ENCODE measurements at places on chromosomes 1 and 21. TPM values are rescaled to one million over a fixed set of nuclear protein-coding genes. Genes with fewer than 3 reads are reported as not detected.

The IARS2 gene
- total RNA-seq, result 43.6 TPM

The OPRD1 gene
- not detected for total RNA-seq

The CACNA1E gene
- total RNA-seq, result 0.07 TPM

The LRIG2 gene
- 20.2 TPM for total RNA-seq

The MRAP gene
- not detected for total RNA-seq

The MIS18A gene
- 9.4 TPM for total RNA-seq

The OR2T35 gene
- not detected for total RNA-seq

The TEX38 gene
- total RNA-seq, result not detected

The ACKR1 gene
- total RNA-seq, result not detected

The NIBAN1 gene
- total RNA-seq, result 1.7 TPM

The KCNE2 gene
- not detected for total RNA-seq

The USH2A gene
- not detected for total RNA-seq

The LYPD8 gene
- not detected for total RNA-seq

The PKLR gene
- not detected for total RNA-seq

The KLF17 gene
- total RNA-seq, result not detected

The TAS1R3 gene
- total RNA-seq, result 1.8 TPM

The ADGRL2 gene
- total RNA-seq, result not detected

Data from naive thymus-derived CD4-positive, alpha-beta T cell (primary cell).